Activated CD8-positive, alpha-beta memory T cell treated with anti-CD3 and anti-CD28 coated beads, Interleukin-2, amount 10 ng/mL, durations not matched to agents 7 days and 5 days (primary cell): ENCODE measurements at places on chromosomes 16 and 17.

DNA sequence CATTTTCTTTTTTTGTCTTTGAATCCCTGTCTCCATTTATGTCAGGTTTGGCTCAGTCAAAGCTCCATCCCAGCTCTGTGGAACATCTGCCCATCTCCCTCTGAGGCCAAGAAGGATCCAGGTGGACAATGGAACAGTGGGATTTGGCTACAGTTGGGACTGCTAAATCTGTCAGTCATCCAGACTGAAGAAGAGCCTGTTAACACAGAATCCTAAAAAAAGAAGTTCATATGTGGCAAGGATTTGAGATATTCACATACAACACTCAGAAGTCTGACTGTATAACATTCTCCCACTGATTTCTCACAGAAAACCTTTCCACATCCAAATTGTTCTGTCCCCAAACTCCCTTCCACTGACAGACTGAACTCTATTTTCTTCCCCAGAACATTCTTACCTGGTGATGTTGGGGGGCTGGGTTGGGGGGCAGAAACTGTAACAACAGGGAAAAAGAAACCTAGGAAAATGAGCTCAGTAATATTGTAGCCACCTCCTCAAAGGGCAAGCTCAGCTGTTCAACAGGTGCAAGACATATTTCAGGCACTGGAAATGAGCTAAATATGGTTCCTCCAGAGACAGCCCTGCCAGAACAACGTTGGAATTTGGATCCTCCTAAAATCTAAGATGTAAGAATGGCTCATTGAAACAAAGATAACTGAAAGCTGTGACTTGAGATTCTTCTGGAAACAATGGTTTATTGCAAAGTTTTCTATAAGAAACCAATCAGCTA lies 301.5 kb upstream of the CDH5 start:
- DNase-seq, result no peak
- H3K27me3 ChIP-seq, result peaks cover 2% of the 10 kb centered on the region

- H3K4me3 ChIP-seq, result no peak overlapping the region
- DNase-seq, result no peak
- no peak overlapping the region for H3K27ac ChIP-seq
- H3K27me3 ChIP-seq, result no peaks in the 10 kb centered on the region
Measured at GRCh38 chr16:70704586-70704985, 18.7 kb upstream of the MTSS2 start.

DNA sequence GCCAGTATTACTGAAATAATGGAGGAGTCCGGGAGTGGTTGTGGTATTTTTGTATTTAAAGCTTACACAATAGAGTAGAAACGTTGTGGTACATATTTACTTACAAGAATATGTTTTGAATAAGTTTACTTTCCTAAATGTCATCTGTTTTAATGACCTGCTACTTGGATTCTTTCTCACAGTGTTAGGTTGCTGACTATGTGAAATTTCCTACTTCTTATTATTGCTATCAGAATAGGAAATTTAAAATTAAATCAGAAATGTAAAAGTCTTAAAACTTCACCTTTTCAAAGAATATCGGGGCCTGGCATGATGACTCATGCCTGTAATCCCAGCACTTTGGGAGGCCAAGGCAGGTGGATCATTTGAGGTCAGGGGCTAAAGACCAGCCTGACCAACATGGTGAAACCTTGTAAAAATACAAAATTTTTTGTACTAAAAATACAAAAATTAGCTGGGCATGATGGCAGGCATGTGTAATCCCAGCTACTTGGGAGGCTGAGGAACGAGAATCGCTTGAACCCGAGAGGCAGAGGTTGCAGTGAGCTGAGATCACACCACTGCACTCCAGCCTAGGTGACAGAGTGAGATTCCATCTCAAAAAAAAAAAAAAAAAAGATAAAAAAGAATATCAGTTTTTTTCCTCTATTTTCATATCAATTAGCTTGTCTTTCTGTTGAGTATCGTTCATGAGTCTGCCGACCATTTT lies 77.8 kb downstream of the VMP1 start:
- peak overlapping the region; percentile 48 for H3K4me3 ChIP-seq
- peak overlapping the region; percentile 93 for H3K27ac ChIP-seq
- DNase-seq, result peak; percentile 57
- no peaks in the 10 kb centered on the region for H3K27me3 ChIP-seq

DNA sequence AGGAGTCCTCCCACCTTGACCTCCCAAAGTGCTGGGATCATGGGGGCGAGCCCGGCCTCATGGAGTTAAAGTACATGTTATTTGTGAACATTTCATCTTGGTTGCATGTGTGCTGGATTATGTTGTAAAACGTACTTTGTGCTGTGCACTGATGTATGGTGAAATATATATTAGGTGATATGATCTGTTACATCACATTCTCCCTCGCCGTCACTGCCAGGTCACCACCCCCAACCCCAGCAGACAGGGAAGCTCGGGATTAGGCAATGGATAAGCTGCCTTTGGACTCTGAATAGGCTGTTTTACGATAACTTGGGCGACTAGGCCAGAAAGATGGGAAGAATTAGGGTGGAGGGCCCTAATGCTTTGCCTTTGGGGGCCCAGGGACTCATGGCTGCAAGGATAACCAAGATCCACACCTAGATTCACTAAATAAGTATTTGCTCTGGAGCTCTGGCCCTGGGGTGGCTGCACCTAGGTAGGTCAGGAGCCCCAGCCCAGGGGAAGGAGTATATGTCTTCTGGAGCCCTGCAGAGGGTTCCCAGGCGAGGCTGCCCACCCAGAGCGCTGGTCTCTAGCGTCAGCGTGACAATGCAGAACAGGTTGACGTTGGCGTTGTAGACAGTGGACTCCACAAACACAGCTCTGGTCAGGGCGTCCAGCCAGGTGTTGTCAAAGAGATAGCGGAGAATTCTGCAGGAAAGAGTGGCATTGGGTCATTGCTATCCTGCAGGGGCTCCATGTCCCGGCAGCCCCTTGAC lies 27.1 kb upstream of the GCSH start:
- H3K4me1 ChIP-seq, result no peaks in the 10 kb centered on the region
- no peak for DNase-seq
- H3K27ac ChIP-seq, result no peak overlapping the region
- no peaks in the 10 kb centered on the region for H3K36me3 ChIP-seq
- H3K4me3 ChIP-seq, result no peak overlapping the region
- H3K27me3 ChIP-seq, result peaks cover 7% of the 10 kb centered on the region

DNA sequence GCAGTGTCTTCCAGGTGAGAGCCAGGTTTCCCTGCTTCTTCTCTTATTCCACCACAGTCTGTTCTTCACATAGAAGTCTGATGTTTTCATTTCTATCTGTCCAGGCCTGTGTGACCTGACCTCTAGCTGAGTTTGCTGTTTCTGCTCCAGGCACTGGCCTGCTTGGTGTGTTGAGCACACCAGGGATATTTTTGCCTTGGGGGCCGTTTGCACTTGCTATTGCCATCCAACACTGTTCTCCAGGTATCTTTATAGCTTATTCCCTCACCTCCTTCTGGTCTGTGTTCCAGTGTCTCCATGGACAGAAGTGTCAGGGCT lies 41.4 kb downstream of the MRTFB start:
- DNase-seq, result no peak
- H3K27ac ChIP-seq, result no peak overlapping the region
- H3K27me3 ChIP-seq, result no peaks in the 10 kb centered on the region
- H3K4me1 ChIP-seq, result peaks cover 19% of the 10 kb centered on the region

- peak overlapping the region; percentile 92 for H3K27ac ChIP-seq
- H3K36me3 ChIP-seq, result peaks cover 2% of the 10 kb centered on the region
- H3K27me3 ChIP-seq, result peaks cover 16% of the 10 kb centered on the region
Measured at GRCh38 chr17:65228734-65229620, 91.8 kb downstream of the RGS9 start.

DNA sequence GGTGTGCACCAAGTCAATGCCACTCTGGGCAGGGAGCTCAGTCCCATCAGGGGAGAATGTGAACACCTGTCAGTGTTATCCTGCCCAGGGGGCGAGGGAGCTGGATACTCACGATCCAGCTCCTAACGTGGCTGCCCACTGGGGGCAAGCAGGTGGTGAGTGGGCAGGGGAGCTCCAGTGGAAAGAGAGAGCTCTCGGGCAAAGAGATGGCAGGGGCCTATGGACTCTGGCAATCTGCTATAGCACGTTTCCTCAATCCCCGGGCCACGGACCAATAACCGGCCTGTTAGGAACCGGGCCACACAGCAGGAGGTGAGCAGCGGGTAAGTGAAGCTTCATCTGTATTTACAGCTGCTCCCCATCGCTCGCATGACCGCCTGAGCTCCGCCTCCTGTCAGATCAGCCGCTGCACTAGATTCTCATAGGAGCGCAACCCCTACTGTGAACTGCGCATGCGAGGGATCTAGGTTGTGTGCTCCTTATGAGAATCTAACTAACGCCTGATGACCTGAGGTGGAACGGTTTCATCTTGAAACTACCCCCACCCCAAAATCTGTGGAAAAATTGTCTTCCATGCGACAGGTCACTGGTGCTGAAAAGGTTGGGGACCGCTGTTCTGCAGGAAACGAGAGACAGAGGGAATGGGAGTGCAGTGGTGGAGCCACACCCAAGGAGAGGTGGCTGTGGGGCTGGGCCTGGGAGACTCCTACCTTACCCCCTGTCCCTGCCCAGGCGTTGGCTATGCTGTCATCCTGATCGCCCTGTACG lies 15.6 kb downstream of the SLC6A2 start:
- no peak overlapping the region for H3K4me3 ChIP-seq
- DNase-seq, result no peak
- no peaks in the 10 kb centered on the region for H3K36me3 ChIP-seq
- no peaks in the 10 kb centered on the region for H3K27me3 ChIP-seq
- H3K27ac ChIP-seq, result no peak overlapping the region

DNA sequence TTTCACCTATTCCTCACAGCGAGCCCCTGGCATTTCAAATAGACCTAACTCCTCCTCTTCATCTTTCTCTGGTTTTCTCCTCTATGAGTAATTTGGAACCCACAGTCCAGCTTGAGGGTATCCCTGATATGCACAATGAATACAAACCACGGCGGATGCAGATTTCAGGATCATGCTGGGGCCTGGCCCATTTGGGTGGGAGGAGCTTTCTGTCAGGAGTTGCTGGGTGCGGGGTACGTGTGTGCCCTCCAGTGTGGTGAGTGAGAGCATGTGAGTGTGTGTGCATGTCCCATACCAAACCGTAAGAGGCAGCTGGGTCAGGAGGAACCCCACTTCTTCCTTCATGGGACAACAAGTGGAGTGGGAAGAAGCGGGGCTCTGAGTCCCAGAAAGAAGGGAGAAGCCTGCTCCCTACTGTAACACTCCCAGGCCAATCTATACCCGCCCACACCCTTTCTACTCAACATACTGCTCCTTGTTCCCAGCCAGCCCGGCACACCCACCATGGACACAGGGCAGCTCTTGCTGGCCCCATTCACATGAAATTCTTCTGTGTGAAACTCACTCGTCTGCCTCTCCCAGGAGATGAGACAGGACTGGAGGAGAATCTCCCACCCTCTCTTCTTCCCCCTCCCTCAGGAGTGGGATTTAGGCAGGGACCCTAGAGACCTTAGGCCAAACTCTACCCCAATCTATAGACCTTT lies 18.4 kb downstream of the CNTNAP1 start:
- no peak overlapping the region for H3K4me3 ChIP-seq
- H3K27me3 ChIP-seq, result no peaks in the 10 kb centered on the region
- DNase-seq, result no peak
- peaks cover 18% of the 10 kb centered on the region for H3K4me1 ChIP-seq

DNA sequence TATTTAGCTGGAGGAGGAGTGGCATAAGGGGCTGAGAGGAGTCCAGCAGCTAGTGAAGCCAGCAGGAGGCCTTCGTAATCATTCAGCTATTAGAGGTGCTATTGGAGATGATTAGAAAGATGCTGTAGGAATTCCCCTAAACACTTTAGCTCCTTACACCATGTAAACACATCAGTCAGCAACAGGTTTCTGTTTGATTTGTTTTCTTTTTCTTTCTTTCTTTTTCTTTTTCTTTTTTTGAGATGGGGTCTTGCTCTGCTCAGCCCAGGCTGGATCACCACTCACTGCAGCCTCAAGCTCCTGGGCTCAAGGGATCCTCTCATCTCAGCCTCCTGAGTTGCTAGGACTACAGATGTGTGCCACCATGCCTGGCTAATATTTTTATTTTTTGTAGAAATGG lies 10.6 kb upstream of the SEPHS2 start:
- peaks cover 62% of the 10 kb centered on the region for H3K4me1 ChIP-seq
- no peak for DNase-seq

- no peaks in the 10 kb centered on the region for H3K4me1 ChIP-seq
- no peak overlapping the region for H3K27ac ChIP-seq
- peaks cover 1% of the 10 kb centered on the region for H3K36me3 ChIP-seq
- no peak for DNase-seq
- no peak overlapping the region for H3K4me3 ChIP-seq
Measured at GRCh38 chr17:45346216-45347015, 29.6 kb upstream of the MAP3K14 start.

DNA sequence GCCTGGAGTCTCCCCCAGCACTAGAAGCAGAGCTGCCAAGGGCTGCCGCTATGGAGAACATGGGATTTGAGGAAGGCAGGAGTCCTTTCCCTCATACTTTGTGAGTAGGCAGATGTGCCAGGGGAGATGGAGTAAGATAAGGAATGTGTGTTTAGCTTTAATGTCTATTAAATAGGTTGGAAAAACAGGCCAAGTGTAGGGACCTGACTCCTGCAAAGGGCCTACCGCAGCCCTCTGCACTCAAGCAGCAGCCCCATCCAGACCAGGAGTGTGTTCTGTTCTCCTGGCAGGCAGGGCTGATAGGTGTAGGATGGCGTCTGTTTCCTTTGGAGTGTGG lies 1.8 kb upstream of the MIF4GD start:
- no peak for DNase-seq
- peaks cover 36% of the 10 kb centered on the region for H3K4me1 ChIP-seq
- H3K36me3 ChIP-seq, result peaks cover 16% of the 10 kb centered on the region
- H3K4me3 ChIP-seq, result peak overlapping the region; percentile 86

GRCh38 chr17:80698297-80698696 lies 153.7 kb downstream of the RPTOR start:
- no peaks in the 10 kb centered on the region for H3K27me3 ChIP-seq

- peaks cover 3% of the 10 kb centered on the region for H3K36me3 ChIP-seq
- H3K4me3 ChIP-seq, result no peak overlapping the region
- H3K27ac ChIP-seq, result no peak overlapping the region
- DNase-seq, result no peak
Measured at GRCh38 chr16:4525634-4526277, 12.8 kb downstream of the CDIP1 start.

DNA sequence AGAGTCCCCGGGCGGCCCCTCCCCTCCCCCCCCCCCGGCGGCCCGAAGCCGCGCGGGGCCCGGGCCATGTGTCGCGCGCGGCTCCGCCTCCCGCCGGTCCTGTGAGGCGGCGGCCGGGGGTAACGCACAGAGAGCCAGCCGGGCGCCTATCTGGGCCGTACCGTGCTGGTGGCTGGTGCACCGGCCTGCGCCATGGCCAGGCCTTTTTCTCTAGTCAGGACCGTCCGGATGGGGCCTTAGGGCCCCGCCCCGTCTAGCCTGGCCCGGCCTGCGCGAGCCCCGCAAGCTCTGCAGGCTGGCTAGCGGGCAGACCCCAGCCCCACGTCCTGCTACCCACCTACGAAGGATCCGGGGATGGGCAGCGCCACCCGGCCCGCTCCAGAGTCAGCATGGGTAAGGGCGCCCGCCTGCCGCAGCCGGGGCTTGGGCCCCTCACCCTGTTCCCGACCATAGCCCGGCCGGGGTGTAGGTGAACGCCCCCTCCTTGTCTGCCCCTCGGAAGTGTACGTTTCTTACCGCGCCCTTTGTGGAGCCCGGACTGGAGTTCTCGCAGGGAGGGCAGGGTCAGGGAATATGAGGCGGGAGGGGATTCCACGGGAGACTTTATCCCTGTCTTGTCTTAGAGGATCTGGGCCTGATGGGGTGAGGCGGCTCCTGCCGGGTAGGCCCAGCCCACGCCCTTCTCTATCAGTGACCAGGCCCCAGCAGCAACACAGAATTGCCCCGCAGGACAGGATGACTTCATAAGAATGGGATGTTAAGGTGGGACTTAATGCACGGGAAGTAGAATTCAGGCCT lies at the start of gene CENPT:
Gene CENPT, minus strand, starts transcription at position 630 of the 798 bp plus-strand sequence. CDS start 13,834 bp downstream, outside the sequence.
- H3K4me1 ChIP-seq, result peaks cover 49% of the 10 kb centered on the region
- peaks cover 12% of the 10 kb centered on the region for H3K36me3 ChIP-seq
- peak within 1 kb of the TSS; percentile 79 for H3K4me3 ChIP-seq
